GM23248 (cell line): ENCODE measurements at places on chromosomes 3 and 15. TPM values are rescaled to one million over a fixed set of nuclear protein-coding genes. Genes with fewer than 3 reads are reported as not detected.

DNA sequence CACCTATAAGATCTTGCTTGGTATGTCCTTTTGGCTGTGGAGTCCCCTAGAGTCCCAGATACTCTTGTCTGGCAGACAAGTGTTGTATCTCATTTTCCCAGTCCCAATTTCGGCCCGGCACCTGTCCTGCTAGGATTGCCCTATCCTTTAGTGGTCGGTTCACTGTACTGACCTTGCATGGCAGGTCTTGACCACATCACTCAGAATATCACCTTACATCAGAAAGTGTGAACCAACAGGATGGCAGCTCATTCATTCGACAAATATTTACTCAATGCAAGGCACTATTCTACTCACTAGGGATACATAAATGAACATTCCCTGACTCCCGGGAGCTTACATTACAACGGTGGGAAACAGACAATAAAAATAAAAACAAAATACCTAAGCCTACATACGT is 5.7 kb upstream of the CCDC80 start:
- no peak for DNase-seq

DNA sequence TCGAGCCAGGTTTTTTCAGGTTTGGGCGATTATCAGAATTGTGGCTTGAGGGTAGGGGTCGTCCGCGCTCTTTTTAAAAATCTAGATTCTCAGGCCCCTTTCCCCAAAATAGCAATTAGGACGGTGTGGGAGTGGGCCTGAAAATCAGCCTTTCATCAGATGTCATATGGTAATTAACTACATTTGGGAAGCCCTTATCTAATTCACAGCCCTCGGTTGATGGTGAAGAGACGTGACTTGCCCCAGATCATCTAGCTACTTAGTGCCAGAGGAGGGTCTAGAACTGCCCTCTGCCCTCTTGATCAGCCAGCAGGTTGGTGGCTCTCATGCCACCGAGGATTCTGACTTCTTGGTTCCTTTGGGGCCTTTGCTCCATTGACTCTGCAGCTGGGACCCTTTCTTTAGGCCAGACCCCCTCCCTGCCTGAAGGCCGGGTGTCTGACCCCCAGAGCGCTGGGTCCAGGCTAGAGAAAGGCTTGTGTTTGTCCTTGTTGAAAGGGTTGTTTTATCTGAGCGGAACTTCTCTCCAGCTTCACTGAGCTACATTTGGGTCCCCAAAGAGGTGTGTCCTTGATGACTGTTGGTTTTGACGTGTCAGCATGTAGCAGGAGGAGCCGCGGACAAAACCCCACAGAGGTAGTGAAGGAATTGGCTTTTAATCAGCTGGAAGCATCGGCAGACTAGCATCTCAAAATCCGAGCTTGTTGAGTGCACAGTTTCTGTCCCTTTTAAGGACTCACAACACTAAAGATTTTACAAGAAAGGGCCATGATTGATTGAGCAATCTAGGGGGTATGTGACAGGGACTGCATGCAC is 857 bp downstream of the AEN start:
- peak; percentile 75 for DNase-seq

GRCh38 chr3:117488983-117489382 is 779.4 kb downstream of the TUSC7 start:
- no peak for DNase-seq

GRCh38 chr15:70164910-70165715 is 67.4 kb upstream of the TLE3 start:
- no peak for DNase-seq

- peak; percentile 96 for DNase-seq
Observed at GRCh38 chr15:51223771-51224229, 114.6 kb downstream of the CYP19A1 start.

DNA sequence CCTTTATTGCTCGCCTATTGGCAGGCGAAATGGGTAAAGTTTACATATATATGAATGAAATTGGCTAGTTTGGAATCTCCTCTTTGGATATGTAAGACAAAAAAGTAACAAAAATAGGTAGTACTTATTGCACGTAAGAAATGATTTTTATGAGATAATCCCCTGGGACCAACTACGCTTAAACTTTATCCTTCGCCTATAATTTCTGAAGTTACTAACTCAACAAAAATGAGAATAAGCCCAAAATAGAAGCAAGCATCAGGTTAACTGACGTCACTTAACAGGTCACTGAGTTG is 438 bp upstream of the SLC49A4 start:
- DNase-seq: no peak

DNA sequence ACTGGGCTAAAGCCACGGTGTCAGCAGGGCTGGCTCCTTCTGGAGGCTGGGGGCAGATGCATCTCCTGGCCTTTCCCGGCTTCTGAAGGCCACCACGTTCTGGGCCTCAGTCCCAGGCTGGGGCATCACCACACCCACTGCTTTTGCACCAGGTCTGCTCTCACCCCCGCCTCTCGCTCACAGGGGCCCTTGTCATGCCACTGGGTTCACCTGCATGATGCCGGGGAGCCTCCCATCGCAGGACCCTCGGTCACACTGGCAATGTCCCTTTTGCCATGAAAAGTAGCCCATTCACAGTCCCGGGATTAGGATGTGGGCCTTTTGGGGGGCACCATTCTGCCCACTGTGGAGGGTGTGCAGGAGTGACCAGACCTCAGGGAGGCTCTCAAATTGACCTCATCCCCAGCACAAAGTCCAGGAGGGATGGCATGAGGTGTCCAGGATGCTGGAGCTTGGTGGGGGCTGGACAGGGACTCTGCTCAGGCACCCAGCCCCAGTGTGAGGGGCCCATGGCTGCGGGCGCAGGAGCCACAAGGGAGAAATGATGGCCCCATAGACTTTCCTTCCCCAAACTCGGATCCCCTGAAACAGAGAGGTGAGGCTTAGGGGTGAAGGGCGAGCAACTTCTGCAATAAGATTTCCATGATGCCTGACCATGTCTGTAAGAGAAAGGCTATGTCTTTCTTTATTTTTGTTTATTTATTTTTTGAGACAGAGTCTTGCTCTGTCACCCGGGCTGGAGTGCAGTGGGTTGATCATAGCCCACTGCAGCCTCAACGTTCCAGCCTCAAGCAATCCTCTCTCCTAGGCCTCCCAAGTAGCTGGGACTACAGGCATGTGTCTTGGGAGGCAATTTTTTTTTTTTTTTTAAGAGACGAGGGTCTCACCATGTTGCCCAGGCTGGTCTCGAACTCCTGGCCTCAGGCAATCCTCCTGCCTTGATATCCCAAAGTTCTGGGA is 189.1 kb downstream of the GOLGA6L6 start:
- no peak for DNase-seq

DNA sequence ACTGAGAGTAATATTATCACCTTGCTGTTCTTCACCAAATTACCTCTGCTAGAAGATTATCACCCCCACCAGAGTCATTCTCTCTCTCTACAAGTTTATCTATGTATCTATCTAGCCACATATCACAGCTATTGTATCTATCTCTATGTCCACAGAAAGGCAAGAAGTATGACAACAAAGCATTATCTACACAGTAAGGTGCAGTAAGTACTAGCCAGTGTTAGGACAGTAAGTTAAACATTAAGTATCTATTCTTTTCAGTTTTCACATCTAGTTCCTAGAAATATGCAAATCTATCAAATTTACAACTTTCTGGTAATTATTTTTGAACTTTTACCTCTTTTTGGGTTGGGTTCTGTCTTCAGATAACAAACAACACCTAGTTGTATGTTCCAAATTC is 26.5 kb upstream of the XXYLT1 start:
- DNase-seq: no peak

DNA sequence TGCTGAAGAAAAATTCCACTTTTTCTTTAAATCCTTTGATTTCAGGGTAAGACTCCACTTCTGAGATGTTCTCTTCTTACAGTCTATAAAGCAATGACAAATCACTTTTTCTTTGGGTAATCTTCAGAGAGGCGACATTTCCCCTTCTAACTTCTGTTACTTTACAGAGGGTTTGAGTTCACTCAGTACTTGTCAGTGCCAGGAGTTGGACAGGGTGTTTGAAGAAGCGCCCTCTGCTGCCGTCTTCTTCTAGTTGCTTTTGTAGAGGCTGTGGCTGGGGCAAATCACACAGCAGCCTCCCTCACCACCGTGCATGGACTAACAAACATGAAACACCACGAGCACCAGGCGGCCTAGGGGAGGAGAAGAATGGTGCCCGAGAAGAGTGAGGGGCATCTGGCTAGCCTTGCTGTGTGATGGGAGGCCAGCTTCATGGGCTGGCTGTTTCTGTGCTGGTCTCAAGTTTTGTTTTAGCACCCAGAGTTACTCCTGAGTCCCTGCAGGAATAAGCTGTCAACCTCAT is at the start of gene CD80:
TSS of gene CD80 (minus strand) at position 174 of the 523 bp plus-strand sequence. CDS start 1,886 bp downstream, outside the sequence.
- peak; percentile 72 for DNase-seq

DNA sequence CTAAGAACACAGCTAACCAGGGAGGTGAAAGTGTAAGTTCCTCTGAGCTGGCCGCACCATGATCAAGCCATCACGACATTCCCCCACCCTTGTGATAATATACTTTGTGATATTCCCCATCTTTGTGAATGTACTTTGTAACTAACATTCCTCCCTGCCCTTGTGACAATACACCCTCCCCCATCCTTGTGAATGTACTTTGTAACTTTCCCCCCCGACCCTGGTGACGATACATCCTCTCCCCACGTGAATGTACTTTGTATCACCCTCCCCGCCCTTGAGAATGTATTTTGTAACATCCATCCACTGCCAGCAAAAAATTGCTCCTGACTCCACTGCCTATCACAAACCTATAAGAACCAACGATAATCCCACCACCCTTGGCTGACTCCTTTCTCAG is 20.2 kb upstream of the OR5H6 start:
- no peak for DNase-seq

DNA sequence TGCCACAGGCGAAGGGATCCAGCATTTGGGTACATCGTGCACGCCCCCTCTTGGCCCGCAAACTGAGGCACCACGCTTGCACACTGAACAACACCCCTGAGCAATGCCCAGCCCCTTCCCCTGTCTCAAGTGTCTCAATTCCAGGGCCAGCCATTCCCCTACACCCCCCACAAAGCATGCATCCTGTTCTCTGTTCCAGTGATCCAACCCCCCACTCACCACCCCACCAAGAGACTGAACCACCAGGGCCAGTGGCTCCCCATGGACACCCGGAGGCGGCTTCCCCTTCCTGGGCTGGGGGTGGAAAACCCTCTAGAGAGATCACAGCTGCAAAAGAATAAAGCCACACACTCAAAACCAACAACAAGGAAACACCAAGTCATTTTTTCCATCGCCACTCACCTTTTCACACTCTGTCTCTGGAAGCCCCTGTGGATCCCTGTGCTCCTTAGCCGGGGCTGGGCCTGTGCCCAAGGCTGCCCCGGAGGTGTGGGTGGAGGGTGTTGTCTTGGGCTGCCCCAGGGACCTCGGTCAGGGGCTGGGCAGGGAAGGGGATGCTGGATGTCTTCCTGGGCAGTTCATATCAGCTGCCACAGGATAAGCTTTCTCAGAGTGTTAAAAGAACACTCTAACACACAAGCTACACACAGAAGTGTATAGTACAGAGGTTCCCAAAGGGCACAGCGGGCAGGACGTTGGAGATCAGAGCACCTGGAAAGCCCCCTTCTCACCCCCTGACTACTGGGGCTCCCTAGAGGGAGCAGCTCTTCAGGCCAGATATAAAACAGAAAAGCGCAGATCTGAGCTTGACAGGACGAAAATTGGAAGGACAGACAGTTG is 92.5 kb downstream of the CHSY1 start:
- no peak for DNase-seq

GRCh38 chr3:65824166-65824565 is 214.6 kb downstream of the MAGI1 start:
- no peak for DNase-seq

GRCh38 chr3:119664850-119665379 is 4.5 kb upstream of the POPDC2 start:
- DNase-seq: no peak

Gene BSN
- total RNA-seq: under 0.01 TPM in 2 replicates

Gene NECTIN3
- 111 and 125 TPM in 2 replicates for total RNA-seq

Gene ZNF620
- total RNA-seq: 0.32 and 0.63 TPM in 2 replicates

Gene GOLGA6A
- not detected in 2 replicates for total RNA-seq

Gene C3orf70
- total RNA-seq: not detected in 2 replicates
